ENCODE measurements at places on chromosomes 3 and 15. TPM values are rescaled to one million over a fixed set of nuclear protein-coding genes. Genes with fewer than 3 reads are reported as not detected.

Gene CCR3
- total RNA-seq, result not detected

Gene ADGRG7
- total RNA-seq, result not detected

Gene PTX3
- 457 TPM for total RNA-seq

Gene CCDC66
- 8.9 TPM for total RNA-seq

Gene OR5K2
- not detected for total RNA-seq

Gene CTSH
- 18.4 TPM for total RNA-seq

Gene SCN5A
- 0.05 TPM for total RNA-seq

Gene ZNF774
- total RNA-seq, result 0.34 TPM

Gene MYNN
- 8.8 TPM for total RNA-seq

Gene GOLGA6L9
- 0.06 TPM for total RNA-seq

Gene RPL15
- total RNA-seq, result 2,699 TPM

Gene GMNC
- total RNA-seq, result not detected

Gene TMEM158
- total RNA-seq, result 18.3 TPM

Gene FETUB
- not detected for total RNA-seq

Gene CLDN1
- not detected for total RNA-seq

Gene SGO1
- 1.9 TPM for total RNA-seq

Gene MST1R
- 0.34 TPM for total RNA-seq

Gene WDR93
- total RNA-seq, result not detected

Gene CMTM7
- total RNA-seq, result 22.5 TPM

Gene SPG21
- 69.5 TPM for total RNA-seq

Gene C3orf22
- total RNA-seq, result not detected

Gene LMAN1L
- not detected for total RNA-seq

Gene TP63
- 0.37 TPM for total RNA-seq

Gene FILIP1L
- 16.0 TPM for total RNA-seq

Gene CHRNA3
- not detected for total RNA-seq

Gene PPM1M
- 20.8 TPM for total RNA-seq

Gene GPR160
- 0.59 TPM for total RNA-seq

Gene GSK3B
- total RNA-seq, result 25.2 TPM

Gene LEKR1
- 0.88 TPM for total RNA-seq

Gene DHFR2
- 6.5 TPM for total RNA-seq

Gene HDAC11
- 8.9 TPM for total RNA-seq

Gene MKRN2OS
- total RNA-seq, result not detected

Gene IQCF5
- not detected for total RNA-seq

Gene CNTN6
- total RNA-seq, result not detected

Gene KNG1
- total RNA-seq, result not detected

Gene P2RY13
- not detected for total RNA-seq

Gene CNTN4
- not detected for total RNA-seq

Gene FOXL2NB
- not detected for total RNA-seq

Gene HTR3E
- not detected for total RNA-seq

Gene LRRC34
- total RNA-seq, result 4.6 TPM

Gene TTC23
- 17.5 TPM for total RNA-seq

Gene SMAD6
- total RNA-seq, result 43.7 TPM

Gene RHOV
- not detected for total RNA-seq

Gene LCMT2
- 2.7 TPM for total RNA-seq

Measured in cardiac ventricle fibroblast (primary cell).